ENCODE measurements at places on chromosomes 1 and 21. TPM values are rescaled to one million over a fixed set of nuclear protein-coding genes. Genes with fewer than 3 reads are reported as not detected.

Gene VTCN1
- not detected for total RNA-seq

DNA sequence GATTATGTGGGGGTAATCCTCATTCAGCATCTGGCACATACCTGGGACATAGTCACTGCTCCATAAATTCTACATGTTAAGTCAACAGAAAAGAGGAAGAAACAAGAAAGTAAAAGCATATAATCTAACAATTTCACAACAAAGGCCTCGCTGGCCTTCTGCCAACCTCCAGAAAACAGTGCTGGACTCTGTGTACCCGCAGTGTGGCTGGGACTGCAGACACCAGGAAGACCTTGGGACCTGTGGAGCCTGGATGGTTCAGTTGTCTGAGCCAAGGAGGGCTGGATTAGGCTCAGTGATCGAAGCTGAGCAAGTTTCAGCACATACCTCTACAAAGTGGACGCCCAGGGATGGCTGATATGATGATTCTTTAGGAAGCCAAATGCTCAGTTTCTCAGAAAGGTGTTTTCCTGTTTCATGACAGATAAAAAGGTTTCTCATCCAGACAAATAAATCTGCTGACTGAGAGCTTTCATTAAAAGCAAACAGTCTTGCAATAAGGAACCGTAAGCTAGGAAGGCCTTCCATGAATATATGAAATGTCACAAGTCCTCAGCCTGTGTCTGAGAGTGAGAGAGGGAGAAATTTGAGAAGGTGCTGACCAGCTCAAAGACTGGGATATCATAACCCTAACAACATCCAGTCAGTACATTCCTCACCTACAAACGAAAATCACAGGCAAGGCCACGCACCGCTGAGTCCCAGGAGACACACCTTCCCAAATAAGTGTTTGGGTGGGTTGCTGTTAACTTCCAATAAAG lies 48.4 kb downstream of the CAPZB start:
- DNase-seq: peak; percentile 51

DNA sequence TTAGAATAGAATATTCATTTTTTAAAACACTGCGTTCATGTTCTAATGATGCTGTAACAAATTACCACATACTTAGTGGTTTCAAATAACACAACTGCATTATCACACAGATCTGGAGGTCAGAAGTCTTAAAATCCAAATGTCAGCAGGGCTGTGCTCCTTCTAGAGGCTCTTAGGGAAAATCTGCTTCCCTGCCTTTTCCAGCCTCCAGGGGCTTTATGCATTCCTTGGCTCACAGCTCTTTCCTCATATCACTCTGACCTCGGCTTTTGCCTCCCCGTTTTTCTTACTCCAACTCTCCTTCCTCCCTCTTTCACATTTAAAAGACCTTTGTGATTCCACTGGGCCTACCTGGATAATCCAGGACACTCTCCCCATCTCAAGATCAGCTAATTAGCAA lies 18.6 kb upstream of the FMN2 start:
- DNase-seq: peak; percentile 11

- no peak for DNase-seq
These were observed 270.4 kb downstream of the KCNJ6 start for GRCh38 chr21:37645848-37646247.

DNA sequence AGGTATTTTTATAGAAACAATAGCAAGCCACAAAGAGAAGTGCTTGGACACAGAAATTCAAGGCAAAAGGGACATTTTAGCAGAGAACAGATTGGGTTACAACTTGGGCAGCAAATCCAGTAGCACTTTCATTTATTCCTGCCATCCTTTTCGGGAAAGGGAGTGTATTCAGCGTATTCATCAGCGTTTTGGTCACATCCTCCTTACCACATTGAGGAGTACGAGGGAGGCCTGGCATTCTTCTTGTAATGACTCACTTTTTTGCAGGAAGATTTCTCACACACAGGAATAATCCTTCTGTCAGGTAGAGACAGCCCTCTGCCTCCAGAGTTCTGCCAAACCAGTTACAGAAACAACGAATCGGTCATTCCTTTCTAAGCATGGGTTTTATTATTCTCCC lies 18.1 kb upstream of the FAM78B start:
- peak; percentile 1 for DNase-seq

Gene EPS15
- 21.0 TPM for total RNA-seq

Gene LCE1A
- not detected for total RNA-seq

GRCh38 chr1:174968750-174969244 lies 30.9 kb upstream of the CACYBP start:
- DNase-seq: peak; percentile 84

- no peak for DNase-seq
These were observed 1.8 kb downstream of the DISC1 start for GRCh38 chr1:231628207-231628876.

- DNase-seq: no peak
These were observed 272.8 kb downstream of the TNR start for GRCh38 chr1:175470591-175470990.

Gene CELA3A
- total RNA-seq: 2.6 TPM

- no peak for DNase-seq
These were observed 41.3 kb downstream of the NFYC start for GRCh38 chr1:40732756-40733301.

DNA sequence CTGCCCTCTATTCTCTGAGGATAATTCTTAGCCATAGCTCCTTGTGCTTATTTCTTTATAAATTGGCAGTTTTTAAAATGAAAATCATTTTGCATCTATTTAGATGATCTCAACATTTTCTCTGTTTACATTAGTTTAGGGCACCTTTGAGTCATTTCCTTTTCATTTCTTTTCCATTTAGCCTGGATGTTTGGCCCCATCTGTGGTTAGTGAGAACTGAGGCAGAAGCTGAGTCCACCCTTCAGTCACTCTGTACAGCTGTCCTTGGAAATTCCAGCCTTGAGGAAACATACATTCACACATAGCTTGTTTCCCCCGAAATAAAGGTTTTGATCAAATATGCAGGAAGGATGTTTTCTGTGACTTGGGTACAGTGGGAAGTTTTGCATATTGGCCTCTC lies 123.7 kb downstream of the NTNG1 start:
- DNase-seq: no peak

GRCh38 chr1:203408486-203409481 lies 57.9 kb upstream of the FMOD start:
- peak; percentile 77 for DNase-seq

Gene CNIH3
- 6.3 TPM for total RNA-seq

GRCh38 chr1:14848625-14849024 lies 250.1 kb downstream of the KAZN start:
- DNase-seq: no peak

DNA sequence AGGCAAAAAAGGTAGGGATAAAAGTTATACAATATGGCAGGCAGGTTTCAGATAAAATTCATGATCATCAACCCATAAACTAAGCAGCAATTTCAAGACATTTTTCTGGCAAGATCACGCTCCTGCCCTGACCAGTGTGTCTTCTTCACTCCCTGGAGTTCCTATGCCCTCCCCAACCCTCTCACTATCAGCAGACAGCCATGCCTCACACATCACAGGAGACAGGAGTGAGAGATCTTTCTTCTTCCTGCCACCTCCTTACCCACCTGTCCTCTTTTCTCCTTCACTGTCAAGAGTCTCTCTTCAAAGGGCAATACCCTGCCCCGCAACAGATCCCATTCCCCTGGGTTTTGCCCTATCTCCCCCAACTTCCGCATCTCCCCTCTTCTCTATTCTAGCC lies 28.4 kb downstream of the COA6 start:
- no peak for DNase-seq
